BJ (cell line): ENCODE measurements at places on chromosomes 2 and 18.

DNA sequence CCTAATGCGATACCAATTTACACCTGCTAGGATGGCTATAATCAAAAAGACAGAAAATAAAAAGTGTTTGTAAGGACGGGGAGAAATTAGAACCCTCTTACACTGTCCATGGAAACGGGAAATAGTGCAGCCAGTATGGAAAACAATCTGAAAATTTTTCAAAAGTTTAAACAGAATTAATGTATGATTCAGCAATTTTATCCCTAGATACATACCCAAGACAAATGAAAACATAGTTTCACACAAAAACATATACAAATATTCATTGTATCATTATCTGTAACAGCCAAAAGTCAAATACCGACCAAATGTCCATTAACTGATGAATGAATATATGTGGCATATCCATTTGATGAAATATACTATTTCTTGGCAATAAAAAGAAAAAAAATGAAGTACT is 313.5 kb upstream of the GYPC start:
- DNase-seq, result no peak

GRCh38 chr18:43735570-43735969 is 458.3 kb upstream of the SYT4 start:
- DNase-seq, result no peak

- no peak for DNase-seq
These were observed 140.2 kb downstream of the DDX1 start for GRCh38 chr2:15731889-15732271.

GRCh38 chr2:58740426-58740825 is 499.3 kb upstream of the FANCL start:
- no peak for DNase-seq

GRCh38 chr2:120559401-120559800 is 176.3 kb upstream of the GLI2 start:
- DNase-seq, result peak; percentile 98

- DNase-seq, result no peak
These were observed 1358.7 kb upstream of the NRXN1 start for GRCh38 chr2:52390651-52391050.

DNA sequence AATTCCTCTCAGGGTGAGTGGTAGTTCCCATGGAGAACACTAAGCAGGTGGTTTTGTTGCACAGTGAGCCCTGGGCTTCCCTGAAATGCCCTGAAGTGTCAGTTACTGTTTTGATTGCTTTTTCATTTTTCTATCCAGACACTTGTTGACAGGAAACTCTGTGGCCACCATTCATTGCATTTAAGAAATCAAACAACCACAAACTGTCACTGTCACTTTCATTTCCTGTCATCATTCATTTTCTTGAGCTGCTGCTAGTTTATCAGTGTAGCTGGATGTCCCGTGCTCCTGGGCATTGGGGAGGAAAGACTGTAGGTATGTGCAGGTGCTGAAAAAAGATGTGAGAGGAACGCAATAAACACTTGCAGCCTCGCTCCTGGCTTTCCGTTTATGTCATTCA is 891.6 kb upstream of the ZEB2 start:
- DNase-seq, result no peak

DNA sequence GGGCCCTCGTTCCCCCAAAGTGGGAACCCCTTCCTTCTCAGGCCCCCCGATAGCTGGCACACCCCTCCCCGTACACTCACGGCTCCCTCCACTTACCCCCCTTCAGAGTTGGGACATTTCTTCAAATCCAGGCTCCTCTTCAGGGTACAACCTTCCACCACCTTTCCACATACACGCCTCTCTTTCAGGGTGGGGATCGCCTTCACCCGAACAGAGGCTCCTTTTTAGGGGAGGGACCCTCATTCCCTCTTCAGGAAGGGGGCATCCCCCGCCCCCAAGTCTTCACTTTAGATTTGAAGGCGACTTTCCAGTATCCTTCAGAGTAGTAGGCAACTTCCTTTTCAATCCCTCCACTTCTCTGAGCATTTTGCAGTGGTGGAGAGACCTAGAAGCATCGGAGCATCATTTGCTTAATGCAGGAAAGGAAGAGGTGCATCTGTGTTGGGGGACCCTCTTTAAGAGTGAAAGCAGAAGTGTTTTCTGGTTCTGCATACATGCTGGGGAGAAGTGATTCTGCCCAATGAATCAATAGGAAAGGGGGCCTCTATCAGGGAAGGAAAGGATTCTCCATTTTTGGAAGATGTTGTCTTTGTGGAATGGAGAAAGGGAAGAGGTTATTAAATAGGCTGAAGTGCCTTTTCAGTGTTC is 845 bp downstream of the EML4 start:
- no peak for DNase-seq

DNA sequence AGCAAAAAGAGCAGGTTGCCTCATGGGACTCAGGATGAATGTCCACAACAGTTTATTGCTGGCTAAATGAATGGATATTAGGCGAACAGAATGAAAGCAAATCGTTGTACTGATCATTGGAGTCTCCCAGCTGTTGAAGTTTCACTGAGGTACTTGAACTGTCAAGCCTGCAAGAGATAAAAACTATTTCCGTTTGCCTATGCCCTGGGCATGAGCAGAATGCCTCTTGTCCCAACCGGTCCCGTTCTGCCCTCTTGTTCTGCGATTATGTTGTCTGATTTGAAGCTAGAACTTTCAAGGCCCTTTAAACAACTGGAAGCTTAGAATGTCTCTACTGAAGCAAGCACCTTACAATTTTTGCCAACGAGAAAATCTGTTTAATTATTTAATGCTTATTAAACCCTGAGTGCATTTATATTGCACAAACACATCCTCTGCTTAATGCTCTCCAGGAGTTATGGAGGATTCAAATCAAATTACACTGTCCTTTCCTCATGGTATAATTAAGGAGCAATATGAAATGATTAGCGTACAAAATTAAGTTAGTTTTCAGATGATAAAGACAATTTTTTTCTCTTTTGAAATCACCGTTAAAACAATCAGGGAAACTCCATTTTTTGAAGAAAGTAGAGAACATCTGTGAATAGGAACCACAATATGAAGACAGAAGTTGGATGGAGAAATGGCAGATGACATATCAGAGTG is 17.7 kb downstream of the QPCT start:
- no peak for DNase-seq

DNA sequence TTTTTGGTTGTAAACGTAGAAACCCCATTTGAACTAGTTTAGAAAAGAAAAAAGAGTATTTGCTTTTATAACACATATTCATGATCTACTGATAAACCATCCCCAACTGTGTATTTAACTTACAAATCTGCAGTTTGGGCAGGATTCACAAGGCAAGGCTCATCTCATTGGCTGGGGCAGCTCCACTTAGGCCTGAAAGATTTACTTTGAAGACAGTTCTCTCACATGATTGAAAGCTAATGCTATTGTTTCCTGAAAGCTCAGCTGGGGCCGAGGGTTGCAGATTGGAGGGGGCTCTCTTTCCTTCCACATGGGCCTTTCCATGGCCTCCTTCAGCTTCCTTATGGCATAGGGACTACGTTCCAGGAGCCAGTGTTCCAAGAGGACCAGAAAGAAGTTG is 47.4 kb downstream of the ARHGAP15 start:
- DNase-seq, result no peak

GRCh38 chr2:233598952-233599351 is 18.5 kb upstream of the UGT1A8 start:
- DNase-seq, result no peak

DNA sequence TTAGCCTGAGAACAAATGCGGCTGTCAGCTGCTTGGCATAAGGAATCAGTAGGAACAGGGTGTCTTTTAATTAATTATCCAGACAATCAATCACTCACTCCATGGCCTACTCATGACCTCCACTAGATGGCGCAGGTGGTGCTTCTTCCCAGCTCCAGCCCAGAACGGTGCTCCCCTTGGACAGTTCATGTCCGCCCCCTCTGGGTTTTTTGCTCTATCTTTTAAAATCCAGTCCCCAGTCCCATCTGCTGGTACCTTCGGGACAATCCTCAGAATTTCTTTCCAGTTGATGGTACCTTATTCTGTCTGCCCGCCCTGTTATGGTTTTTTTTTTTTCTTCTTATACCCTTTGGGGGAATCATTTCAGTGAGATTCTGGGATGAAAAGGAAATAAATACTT is 99.8 kb downstream of the CACNB4 start:
- DNase-seq, result no peak

- peak; percentile 48 for DNase-seq
These were observed 149.6 kb upstream of the APCDD1 start for GRCh38 chr18:10304853-10305252.

- DNase-seq, result no peak
These were observed 30.1 kb downstream of the INO80C start for GRCh38 chr18:35467624-35468016.

- DNase-seq, result no peak
These were observed 33.9 kb downstream of the BMP10 start for GRCh38 chr2:68837164-68837860.

DNA sequence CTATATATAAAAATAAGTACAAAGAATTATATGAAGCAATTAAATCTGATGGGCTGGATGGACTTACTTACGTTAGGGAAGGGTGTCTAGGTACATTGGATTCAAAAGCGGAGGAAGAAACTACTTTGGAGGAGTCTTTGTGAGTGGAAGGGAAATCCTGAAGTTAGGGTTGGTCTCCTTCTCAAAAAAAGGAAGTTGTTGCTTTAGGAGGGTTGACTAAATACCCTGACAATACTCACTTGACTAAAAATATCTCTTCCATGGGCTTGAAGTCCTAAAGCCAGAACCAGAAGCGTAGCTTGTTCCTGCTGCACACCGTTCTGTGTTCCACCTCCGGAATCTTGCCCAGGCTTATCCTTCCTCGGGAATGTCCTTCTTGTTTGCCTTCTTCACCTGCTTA is 143.3 kb upstream of the ZEB2 start:
- DNase-seq, result no peak

DNA sequence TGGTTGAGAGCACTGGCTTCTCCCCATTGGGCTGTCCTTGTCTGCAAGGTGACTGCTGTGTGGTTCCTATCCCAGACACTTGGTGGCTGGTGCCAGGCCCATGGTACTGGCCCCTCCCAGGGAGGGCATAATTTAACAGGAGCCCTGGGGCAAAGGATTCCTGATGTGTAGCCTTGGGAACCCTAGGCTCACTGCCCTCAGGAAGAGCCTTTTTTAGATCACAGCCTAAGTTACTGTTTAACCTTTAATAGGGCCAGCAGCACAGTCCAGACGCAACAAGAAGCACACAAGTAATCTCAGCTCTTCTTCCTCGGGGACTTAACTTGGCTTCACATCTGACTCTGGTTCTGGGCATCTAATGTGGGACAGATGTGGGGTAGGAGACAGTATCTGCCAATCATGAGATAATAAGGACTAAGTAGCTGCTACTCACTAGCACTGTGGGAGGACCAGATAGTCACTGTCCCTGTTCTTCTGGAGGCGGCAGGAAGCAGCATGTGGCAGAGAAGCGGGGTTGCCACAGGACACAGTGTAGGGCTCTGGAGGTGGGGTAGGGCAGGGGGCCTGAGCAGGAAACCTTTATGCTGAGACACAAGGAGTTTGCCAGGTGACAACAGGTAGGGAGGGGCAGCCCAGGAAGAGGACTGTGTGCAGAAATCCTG is 136.3 kb downstream of the TMEM17 start:
- no peak for DNase-seq

DNA sequence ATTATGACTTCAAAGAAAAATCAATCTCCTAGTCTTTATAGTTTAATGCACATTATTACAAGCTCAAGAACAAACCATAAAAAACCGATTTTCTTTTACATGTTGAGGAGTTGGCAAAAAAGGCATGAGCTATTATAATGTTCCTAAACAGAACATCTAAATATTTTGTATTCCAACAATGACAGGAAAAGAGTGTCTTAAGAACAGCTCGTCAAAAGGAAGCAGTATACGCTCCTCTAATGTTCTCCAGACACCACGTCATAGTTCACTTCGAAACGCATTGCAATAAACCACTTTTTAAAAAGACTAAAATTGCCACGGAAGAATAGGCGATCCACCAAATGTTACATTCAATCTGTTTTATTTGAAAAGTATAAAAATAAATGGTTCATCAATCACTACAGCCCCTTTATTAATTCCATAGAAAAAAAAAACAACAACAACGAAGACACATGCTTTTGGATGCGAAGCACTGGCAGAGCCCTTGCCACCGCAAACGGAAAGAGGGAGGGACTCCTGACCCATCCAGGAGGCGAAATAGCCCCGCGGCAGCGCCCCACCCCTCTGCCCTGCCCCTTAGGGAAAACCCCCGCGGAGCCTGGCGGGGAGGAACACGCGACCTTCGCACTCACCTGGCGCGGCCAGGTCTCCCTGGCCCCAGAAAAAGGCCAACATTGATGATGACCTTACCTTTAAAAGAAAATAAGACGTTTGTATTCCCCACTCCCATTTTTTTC is 45.8 kb downstream of the MBP start:
- no peak for DNase-seq

GRCh38 chr2:219722276-219722879 is 94.9 kb downstream of the SLC4A3 start:
- no peak for DNase-seq

GRCh38 chr18:73638709-73639108 is 508.9 kb downstream of the FBXO15 start:
- DNase-seq, result peak; percentile 19

DNA sequence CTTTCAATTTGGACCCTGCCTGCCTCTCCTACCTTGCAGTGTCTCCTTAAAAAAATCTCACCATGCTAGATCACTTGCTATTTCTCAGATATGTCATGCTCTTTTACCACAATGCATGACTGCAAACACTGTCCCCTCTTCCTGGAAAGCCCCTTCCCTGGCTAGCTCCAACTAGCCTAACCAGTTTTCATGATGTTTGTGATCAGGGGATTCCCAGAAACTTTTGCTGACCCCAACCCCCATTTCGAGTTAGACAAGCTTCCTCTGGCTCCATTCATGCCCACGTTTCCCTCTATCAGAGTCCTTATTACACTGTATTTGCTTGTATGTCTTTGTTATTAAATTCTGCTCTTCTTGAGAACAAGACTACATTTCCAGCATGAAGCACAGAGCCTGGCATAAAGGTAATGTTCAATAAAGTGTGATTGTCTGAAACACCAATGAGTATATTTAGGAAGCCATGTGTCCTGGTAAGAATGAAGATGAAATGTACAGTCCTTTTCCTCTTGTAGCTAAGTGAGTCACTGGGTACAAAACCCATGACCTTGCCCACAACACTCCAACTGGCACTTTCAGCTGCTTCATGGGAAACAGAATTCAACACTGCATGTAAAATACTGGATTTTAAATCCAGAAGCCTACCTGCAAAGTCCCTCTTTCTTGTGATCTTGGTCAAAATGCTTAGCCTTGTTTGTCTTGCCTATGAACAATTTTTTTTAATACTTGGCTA is 62.0 kb upstream of the ATL2 start:
- no peak for DNase-seq
